ENCODE measurements at places on chromosomes 11 and 22. TPM values are rescaled to one million over a fixed set of nuclear protein-coding genes. Genes with fewer than 3 reads are reported as not detected.

DNA sequence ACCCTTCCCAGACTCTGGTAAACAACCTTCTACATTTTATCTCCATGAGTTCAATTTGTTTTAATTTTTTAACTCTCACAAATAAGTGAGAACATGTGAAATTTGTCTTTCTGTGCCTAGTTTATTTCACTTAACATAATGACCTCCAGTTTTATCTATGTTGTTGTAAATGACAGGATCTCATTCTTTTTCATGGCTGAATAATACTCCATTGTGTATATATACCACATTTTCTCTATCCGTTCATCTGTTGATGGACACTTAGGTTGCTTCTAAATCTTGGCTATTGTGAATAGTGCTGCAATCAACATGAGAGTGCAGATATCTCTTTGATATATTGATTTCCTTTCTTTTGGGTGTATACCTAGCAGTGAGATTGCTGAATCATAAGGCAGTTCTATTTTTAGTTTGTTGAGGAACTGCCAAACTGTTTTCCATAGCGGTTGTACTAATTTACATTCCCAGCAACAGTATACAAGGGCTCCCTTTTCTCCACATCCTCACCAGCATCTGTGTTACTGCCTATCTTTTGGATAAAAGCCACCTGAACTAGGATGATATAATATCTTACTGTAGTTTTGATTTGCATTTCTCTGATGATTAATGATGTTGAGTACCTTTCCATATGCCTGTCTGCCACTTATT lies 93.9 kb downstream of the ATG16L2 start:
- DNase-seq, result no peak

- no peak for DNase-seq
Observed at GRCh38 chr11:2166091-2166851, 5.3 kb upstream of the INS start.

DNA sequence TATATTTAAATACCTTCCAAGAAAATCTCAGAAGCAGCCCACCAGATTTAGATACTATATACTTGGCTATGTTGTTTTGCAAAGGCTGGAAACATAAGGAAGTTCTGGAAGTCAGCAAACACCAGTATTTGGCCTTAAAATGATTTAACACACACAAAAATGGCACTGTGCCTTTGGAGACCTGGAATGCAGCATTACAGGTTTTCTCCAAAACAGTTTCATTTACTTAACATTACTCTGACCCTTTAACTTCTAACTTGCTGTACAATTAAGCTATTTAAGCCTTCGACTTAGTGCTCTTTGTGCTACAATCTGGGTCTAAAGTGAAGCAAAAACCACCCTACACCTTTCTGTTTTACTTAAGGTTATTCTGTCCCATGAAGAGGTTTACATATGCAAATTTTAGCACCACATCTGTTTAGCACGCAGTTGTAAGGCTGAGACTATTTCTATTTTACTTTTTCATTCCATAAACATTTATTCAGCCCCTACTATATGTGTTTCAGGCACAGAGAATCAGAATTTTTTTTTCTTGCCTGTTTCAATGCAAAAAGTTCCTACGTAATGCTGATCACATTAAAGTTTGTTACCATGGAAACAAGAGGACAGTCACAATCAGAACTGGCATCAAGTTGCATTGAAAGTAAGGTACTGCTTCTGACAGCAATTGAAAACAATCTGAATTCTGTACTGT lies 70.3 kb downstream of the MAML2 start:
- no peak for DNase-seq

GRCh38 chr11:101127699-101128570 lies 1.7 kb downstream of the PGR start:
- DNase-seq, result no peak

DNA sequence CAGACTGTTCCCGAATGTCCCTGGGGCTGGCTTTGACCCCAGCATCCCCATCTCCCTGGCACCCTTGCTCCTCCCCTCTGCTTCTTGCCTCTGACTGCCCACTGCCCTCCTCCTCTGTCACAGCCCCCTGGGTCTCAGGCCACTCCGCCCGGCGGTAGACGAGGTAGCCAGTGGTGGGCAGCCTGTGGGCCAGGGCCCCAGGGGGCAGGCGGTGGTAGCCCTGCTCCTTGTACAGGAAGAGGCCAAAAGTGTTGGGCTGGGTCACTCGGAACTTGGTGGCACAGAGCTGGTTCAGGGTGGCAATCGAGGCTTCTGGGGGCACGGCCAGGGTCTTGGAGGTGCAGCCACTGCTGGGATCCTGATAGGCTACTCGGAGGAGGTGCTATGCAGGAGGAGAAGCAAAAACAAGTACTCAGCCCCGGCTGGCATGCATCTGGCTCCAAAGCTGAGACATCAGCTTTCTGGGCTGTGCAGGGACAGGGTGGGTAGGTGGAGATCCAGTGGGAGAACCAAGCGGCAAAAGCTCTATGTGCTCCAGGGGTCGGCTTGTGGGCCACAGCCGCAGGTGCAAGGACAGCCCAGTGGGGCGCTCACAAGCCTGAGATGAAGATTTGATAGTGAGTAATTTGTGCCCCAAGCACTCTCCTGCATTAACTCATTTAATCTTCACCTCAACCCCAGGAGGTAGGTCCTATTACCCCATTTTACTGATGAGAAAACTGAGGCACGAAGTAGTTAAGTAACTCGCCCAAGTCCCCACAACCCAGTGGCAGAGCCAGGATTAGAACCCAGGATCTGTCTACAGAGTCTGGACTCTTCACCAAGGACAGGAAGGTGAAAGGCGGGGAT lies 3.6 kb downstream of the RIN1 start:
- DNase-seq, result no peak

GRCh38 chr11:47551086-47551485 lies 1.8 kb downstream of the CELF1 start:
- DNase-seq, result no peak

LINC01488 gene
- total RNA-seq, result not detected

CNTF gene
- total RNA-seq, result 6.3 TPM

THRSP gene
- not detected for total RNA-seq

TTC36 gene
- 3.4 TPM for total RNA-seq

Measured in natural killer cell treated with Interleukin-12 subunit alpha and Interleukin-12 subunit beta and Interleukin-15 and Interleukin-18, amount 100 ng/mL, for 72 hours (primary cell).